Type B pancreatic cell (in vitro differentiated cells): ENCODE measurements at places on chromosomes 7 and 10.

GRCh38 chr7:26187380-26188205 lies 13.0 kb downstream of the HNRNPA2B1 start:
- DNase-seq = no peak

DNA sequence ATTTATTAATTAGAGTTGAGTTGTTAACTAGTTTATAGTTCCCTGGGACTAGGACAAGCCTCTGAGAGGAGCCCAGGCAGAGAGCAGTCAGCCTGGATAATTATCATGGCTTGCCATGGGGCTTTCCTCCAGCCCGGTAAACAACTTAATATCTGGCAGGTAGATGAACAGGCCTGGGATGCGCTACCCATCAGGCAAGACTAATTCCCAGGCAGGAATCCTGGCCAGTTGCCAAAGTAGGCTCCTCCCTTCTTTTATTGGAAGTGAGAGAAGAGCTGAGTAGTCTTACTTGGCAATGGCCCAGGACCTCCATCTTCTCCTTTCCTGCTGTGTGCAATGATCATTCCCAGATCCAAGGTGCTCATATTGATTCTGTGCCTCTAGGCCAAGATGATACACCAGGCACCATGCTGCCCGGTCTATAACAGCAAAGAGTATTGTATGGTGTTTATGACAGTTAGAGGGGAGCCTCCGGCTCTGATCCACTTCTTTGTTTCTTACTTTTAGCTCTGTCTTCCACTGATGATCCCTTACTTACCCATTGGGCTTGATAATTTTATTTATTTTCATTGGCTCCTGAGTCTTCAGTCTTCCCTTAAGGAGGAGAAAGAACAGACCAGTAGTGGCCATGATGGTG lies 408.7 kb downstream of the REEP3 start:
- DNase-seq = no peak

GRCh38 chr10:33199731-33200232 lies 134.7 kb downstream of the NRP1 start:
- no peak for DNase-seq

GRCh38 chr10:103493362-103493915 lies at the start of gene NEURL1:
Gene NEURL1, plus strand, starts transcription at chr10:103493705. Its CDS starts 683 bp downstream, at chr10:103494388.
- no peak for DNase-seq

DNA sequence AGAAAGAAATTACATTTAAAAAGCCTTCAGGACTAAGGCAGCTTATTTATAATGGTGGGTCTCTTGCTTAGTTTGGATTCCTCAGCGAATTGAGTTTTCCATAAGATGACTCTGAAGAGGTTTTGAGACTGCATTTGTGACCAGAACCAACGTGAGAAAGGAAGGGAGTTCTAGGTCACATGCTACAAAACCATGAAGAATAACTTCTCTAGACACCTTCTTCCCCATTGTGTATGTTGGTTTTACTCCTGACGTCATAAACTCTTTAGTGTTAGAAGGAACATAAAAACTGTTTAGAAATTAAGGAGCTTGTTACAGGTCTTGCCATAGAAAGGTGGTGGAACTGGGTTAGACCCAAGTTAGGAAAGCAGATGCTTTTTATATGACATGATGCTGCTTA lies 11.1 kb downstream of the PTPN12 start:
- DNase-seq = no peak

DNA sequence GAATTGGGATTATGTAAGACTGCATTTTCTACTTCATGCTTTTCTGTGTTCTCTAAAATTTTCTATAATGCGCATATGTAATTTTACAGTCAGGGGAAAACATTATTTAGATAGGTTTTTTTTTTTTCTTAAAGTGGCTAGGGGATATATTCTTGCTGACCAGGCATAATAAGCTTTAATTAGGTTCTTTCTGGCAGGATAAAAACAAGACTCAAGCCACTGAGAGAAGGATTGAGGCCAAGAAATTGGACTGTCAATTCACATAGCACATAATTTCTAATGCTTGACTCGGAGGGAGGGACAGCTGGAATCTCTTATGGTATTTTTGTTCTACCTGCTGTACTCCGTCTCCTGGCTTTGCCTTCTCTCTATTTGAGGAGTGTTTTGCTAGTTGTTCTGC lies 119.8 kb upstream of the NPVF start:
- DNase-seq = no peak

- no peak for DNase-seq
Observed at GRCh38 chr10:57513637-57514036, 754.1 kb downstream of the IPMK start.

DNA sequence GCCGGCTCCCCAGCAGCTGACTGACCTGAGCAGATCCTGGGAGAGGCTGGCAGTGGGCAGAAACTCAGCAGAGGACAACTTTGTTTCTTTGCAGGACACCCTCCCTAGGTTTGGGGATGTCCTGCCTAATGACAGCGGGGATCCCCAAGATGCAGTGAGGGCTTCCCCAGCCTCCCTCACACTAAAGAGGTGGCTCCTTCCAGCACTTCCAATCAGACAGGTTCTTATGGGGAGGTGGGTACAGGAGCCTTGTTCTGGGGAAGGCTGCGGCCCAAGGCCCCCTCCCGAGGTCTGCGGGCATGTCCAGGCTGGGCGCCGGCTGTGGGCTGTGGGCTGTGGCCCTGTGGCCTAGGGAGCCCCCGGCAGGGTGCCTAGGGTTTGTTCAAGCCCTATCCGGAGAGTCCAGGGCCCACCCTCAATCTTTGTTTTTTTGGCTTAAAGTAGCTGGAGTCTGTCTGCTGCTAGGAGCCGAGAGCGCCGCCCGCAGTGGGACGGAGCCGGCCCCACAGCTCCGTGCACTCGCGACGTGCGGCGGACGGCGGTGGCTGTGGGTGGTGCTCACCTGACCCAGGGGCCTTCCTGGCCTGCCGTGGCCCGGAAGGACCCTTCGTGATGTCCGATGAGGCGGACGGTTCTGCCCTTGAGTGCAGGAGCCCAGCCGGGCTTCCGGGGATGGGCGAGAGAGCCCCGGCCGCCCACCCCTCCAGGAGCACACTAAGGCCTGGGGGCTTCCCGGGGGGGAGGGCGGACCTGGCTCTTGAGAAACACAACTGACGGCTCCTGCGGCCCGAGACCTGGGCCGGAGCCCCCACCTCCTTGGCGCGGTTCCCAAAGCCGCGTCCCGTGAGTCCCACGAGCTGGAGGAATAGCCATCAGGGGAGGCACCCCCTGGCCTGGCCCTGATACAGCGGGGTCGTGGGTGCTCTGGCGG lies 57.2 kb downstream of the PDGFA start:
- no peak for DNase-seq

- no peak for DNase-seq
Observed at GRCh38 chr10:13848520-13849445, 262.0 kb downstream of the PRPF18 start.

DNA sequence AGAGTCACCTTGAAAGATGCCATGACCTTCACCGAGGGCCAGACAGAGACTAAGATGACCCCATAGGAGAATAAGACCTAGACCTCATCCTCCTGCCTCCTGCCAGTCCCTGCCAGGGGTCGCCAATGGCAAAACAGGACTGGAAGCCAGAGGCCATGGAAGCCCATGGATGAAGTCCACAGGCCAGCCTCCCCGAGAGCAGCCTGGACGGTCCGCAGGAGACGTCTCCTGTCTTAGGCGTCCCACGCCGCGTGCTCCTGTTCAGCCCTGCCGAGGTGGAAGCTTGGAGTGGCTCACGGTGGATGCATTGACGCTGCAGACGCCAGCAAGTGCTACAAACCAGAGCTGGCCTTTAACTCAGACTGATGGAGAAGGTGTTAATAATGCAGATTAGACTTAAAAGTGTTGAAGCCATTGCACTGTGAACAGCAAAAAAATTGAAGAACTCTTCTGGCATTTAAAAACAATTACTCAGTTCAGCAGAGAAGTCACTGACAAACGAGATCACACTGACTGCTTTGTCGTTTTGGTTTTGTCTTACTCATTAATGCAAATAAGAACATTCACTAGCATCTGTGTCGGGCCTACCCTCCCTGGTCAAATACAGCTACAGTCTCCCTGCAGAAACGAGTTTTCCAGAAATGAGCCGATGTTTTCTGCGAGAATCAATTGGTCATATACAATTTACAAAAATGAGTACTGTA lies 38.1 kb upstream of the FAM20C start:
- DNase-seq = no peak

DNA sequence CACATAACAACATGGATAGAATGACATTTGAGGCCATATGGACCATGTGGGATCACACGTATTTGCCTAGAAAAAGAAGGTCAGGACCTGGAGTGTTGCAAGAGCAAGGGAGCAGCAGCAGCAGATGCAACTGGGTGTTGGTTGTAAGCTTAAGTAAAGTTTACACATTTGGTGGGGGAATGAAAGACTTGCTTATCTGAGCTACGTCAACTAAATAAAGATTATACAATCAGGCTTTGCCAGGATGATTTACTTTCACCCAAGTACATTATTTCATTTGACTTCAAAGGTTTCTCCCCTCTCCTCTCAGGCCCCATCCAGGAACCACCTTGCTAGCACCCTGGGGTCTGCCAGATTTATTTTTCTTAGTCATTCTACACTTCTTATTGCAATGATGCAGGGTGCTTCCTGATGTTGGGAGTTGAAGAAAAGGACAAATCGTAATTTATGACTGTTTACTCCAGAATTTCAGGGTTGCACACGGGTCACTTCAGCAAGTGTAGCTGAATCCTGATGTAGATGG lies 591.9 kb upstream of the IGFBP3 start:
- DNase-seq = no peak

GRCh38 chr10:100735337-100736143 lies 9.8 kb upstream of the PAX2 start:
- DNase-seq = no peak

DNA sequence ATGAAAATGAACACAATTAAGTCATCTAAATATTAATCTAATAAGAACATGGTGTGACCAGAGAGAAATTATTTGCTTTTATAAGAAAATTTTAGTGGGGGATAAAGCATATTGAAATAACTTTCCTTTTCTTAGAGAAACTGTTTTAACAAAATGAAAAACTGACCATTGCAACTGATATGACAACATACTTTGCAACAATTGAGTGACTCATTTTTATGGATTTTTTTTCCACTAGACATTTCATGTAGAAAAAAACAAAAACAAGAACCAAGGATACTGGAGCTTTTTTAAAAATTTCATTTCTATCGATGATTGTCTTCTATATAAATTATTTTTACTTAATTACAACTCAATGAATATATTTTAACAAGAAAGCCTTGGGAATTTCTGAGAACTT lies 90.0 kb downstream of the C1GALT1 start:
- no peak for DNase-seq

- DNase-seq = no peak
Observed at GRCh38 chr7:147912946-147913638, 677.5 kb upstream of the C7orf33 start.

GRCh38 chr10:19785366-19785765 lies 30.9 kb upstream of the PLXDC2 start:
- DNase-seq = no peak

GRCh38 chr10:56624082-56624481 lies 263.0 kb upstream of the ZWINT start:
- DNase-seq = no peak

- no peak for DNase-seq
Observed at GRCh38 chr7:24704311-24704710, 53.0 kb downstream of the GSDME start.

DNA sequence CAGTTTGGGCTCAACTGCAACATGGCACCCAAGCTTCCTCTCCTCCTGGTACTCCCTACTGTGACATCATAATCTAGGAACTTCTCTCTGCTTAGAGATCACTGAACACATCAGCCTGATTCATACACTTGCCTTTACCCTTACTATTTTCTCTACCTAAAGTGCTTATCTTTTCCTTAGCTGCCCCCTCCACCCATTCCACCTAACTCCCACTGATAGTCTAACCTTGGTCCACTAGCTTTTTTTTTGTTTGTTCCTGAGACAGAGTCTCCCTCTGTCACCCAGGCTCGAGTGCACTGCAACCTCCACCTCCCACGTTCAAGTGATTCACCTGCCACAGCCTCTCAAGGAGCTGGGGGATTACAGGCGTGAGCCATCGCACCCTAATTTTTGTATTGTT lies 15.9 kb downstream of the CUL2 start:
- no peak for DNase-seq

DNA sequence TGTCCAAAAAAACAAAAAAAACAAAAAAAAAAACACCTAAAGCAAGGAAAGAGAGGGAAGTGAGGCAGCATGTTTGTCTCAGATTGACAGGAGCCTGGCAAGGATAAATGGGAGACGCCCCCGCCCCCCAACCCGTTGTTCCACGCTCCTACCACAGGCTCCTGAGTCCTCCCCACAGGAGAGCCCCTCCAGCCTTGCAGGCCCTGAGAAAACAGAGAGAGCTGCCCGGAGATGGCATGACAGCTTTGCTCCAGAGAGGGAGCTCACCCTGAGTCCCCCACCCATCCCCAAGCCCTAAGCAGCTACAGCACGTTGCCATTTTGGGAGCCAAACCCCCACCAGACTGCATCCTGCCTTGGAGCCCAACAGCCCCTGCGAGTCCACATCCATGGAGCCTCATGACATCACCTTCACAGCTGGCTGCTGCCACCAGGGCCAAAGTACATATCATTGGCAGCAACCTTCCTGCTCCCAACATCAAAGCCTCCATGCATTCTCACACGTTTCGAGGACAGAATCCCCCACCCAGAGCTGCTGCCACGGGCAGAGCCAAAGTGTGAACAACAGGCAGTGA lies 1283.3 kb downstream of the TYW1 start:
- DNase-seq = no peak

- DNase-seq = no peak
Observed at GRCh38 chr10:84321902-84322301, 6.5 kb upstream of the CCSER2 start.

DNA sequence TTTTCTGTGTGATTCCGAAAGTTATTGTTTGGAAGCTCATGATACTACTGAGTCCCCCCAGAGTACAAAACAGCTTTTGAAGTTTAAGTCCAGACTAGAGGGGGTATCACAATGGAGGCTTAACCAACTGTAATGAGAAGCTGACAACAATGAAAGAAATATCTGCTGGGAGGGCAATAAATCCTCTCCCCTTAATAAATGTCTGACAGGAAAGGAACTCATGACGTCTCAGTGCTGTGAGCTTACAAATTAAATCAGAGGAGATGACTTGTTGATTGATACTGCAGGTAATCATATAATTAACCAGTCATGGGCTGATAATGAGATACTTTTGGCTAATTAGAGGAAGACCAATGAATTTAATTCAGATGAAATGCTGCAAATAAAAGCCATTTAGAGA lies 102.6 kb upstream of the WDR11 start:
- no peak for DNase-seq

DNA sequence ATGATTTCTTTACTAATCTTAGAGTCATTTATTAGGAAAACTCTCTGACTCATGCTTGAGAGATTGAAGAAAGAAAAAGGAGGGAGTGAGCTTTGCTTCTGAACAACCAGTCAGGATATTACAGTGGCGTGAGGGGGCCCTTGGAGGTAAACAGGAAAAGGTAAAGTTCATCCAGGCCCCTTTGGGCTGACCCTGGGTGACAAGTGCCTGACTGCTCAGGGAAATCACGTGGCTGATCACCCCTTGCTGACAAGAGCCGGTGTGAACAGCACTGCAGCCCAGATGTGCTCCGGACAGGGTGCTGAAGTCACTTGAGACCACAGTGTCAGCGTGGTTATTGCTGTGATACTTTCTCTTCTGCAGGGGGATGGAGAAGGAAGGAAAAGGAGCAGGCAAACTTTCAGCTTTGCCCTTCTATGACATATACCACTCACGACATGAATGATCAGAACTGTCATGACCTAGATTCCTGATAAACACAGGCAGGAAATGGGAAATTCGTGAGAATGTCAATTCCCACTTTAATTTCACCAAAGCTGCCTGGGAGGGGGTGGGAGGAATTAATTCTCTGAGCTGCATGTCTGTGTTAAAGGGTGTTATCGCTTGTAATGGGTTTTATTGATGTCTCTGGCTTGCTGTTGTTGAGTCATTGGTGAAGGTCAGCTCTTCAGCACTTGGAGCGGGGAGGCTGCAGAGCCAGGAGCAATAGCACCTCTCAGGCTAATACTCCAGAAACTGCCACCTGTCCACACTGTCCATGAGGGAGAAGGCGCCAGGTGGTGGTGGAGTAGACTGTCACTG lies 139.8 kb upstream of the AOAH start:
- DNase-seq = no peak
